ENCODE measurements at places on chromosomes 3 and 15.
A peak's percentile ranks its signal among the peaks of the same experiment; 100 is the strongest.

DNA sequence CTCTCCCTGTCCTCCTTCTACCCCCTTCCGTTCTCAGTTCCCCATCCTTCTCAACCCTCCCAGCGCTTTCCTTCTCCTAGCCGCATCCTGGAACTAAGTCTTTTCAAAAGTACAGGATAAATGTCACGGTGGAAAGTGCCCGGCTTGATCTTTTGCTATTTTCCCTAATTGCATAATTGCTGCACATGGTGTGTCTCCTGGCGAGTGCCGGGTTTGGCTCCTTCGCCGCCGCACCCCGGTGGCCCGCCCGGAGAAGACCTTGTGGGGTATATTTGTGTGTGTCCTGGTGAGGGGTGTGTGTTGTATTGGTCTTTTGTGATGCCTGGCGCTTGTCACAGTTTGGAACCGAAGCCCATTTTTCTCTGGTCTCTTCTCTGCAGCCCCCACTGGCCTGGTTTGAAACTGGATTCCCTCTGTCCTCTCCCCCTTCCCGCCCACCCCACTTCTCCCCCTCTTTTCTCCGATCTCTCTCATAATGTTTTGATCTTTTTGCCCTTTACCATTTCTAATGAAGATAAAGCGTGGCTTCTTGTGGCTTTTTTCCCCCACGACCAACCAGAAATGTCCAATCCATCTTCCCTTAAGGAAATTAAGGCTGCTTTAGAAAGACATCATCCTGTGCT, 692 bp downstream of the UBE2E2 start:
- DNase-seq = no peak

DNA sequence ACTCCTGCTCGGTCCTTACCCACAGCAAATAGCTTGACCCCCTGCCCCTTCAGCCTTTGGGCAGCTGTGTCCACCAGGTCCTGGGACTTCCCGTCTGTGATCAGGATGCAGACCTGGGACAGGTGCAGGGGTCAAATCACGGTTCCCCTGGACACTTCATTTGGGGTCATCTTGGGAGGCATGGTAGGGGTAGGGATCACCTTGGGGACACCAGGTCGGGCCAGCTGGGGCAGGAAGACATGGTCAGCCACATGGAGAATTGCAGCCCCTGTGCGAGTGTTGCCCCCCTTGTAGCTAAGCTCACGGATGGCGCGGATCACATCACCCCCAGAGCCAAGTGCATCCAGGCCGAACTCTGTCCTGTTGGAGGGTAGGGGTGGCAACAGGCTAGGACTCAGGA, 1.8 kb downstream of the COL7A1 start:
- no peak for DNase-seq

GRCh38 chr3:131326307-131326706, 55.3 kb upstream of the NUDT16 start:
- DNase-seq = peak; percentile 56

- DNase-seq = peak; percentile 89
Measured at GRCh38 chr3:186821429-186822387, 15.4 kb upstream of the RFC4 start.

GRCh38 chr15:62833646-62834045, 208.9 kb upstream of the TPM1 start:
- peak; percentile 61 for DNase-seq

DNA sequence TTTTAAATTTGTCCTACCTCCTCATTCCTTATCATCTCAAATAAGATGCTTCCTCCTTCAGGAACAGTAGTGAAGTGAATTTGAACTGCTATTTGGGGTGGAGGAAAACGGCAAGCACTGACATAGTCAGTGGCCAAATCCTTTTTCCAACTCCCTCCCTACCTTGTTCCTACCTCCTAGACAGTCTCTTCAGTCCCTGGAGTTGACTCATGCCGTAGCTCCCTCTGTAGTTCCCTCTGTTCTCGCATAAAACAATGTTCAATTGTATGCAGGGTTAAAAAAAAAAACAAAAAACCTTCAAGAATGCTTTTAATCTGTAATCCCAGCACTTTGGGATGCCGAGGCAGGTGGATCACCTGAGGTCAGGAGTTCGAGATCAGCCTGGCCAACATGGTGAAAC, 1.4 kb downstream of the UBR1 start:
- no peak for DNase-seq

DNA sequence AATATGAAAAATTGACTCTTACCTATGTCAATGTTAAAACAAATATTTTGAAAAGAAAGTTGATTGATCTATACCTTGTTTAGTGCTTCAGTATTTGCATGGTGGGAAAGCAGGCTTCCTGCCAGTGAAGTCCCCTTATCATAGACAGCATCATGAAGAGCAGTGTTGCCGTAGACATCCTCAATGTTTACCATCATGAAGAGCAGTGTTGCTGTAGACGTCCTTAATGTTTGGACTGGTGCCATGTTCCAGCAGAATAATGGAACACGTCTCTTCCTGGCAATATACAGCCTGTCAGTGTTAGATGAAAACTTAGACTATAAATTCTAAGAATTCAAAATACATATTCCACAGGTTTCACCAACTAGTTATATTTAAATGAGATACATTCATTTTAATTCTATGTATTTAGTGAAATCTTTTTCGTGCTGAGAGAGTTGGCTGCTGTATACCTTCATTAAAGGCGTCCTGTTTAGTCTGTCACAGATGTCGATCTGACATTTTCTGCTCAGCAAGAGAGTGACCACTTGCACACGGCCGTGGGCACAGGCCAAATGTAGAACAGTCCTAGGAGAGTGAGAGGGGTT, 116.8 kb downstream of the LMLN start:
- no peak for DNase-seq

- no peak for DNase-seq
Measured at GRCh38 chr3:48543271-48543866, 13.2 kb downstream of the PFKFB4 start.

DNA sequence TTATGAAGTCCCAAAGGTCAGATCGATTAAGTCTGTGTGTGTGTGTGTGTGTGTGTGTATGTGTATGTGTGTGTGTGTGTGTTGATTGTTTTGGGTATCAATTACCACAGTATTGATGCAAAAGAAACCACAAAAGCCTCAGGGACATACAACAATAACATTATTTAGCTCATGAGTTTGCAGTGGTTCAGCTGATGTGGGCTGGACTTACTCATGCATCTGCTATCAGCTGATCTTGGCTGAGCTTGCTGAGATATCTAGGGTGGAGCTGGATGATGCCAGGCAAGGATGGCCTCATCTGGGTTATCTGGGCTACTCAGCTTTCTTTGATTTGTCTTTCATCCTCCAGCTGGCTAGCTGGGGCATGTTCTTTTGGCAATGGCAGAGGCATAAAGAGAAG, 82.4 kb upstream of the PRR23C start:
- DNase-seq = peak; percentile 24

All from fibroblast of skin of right biceps (primary cell).